ENCODE measurements at places on chromosomes 1 and 21.
A peak's percentile ranks its signal among the peaks of the same experiment; 100 is the strongest.

DNA sequence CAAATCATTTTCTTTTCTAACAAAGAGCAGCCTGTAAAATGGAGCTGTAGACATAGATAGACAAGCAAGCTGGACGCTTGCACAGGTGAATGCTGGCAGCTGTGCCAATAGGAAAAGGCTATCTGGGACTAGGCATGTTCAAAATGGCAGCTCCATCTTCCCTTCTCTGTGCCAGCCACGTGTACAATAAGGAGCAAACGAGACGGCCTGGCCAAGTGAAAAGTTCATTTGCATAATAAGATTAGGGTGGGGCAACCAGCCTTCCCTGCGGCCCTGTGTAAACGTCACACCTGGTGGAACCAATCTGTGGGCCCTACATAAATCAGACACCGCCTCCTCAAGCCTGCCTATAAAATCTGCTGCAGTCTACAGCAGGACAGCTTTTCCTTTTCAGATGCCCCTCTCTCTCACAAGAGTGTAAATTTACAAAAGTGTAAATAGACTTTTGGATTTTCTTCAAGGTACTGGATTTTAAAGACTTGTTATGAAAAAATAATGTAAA is 16.6 kb upstream of the EDEM3 start:
- DNase-seq, result no peak

DNA sequence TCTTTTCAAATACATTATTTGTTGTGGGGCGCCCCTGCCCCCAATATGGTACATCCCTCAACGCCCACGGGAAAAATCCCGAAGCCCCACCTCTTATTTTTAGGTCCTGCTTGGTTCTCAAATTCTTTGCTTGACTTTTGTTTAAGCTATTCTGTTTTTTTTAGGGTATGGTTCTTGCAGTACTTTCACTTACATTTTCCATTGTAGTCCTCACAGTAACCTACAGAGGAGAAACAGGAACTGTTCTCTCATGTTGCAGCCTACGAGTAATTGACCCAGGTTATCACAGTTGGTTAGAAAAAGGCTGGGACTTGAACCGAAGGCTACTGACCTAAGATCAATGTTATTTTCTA is 697 bp upstream of the C21orf91 start:
- DNase-seq, result peak; percentile 88

- no peak for DNase-seq
Observed at GRCh38 chr1:16905868-16906702, 10.3 kb downstream of the RNU1-2 start.

GRCh38 chr1:29062157-29062942 is 61.4 kb downstream of the TMEM200B start:
- no peak for DNase-seq

DNA sequence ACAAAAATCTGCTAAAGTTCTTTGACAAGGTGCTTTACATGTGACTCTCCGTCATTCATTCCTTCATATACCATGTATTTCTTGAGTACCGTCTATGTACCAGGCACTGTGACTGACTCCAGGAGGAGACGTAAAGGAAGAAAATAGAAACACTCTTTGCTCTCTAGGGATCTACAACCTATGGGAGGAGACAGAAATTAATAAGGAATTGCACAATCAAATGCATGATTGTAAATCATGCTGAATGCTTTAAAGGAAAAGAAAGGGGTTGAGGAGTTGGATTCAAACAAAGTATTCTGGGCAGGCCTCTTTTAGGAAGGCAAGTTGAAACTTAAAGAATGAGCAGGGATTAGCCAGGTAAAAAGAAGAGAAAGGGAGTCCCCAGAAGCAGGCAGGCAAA is 239.1 kb upstream of the FGGY start:
- no peak for DNase-seq

DNA sequence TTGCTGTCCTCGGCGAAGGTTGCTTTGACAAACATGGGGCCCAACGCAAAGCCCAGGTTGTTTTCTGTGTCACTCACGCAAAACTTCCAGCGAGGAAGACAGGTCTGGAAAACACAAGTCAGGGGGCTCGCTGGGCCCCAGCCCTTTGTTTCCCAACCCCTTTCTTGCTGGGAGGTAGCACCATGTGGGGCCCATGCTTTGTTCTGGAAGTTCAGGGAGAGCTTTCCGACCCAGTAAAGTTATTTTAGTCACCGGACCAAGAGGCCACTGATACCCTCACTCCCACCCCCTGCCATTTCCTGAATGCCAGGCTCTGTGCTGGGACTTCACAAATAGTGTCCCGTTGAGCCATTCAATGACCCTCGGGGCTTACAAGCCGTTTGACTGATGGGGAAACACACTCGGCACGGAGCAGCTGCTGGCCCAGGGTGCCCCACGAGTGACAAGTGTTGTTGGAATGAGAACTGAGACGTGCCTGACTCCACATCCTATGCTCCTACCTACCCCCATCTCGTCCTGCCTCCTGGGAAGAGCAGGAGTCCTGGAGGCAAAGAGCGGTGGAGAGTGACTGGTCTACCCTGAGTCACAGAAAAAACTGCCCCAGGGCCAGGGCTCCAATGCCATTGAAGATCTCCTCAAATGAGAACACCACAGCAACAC is 52.0 kb downstream of the ECE1 start:
- DNase-seq, result no peak

- peak; percentile 92 for DNase-seq
Observed at GRCh38 chr1:40770296-40771070, 13.1 kb upstream of the KCNQ4 start.

GRCh38 chr21:42388740-42389448 is 7.0 kb downstream of the TMPRSS3 start:
- no peak for DNase-seq

- DNase-seq, result no peak
Observed at GRCh38 chr1:55046871-55047270, 7.5 kb downstream of the PCSK9 start.

- DNase-seq, result peak; percentile 88
Observed at GRCh38 chr1:28602536-28603439, 10.7 kb downstream of the RAB42 start.

- peak; percentile 19 for DNase-seq
Observed at GRCh38 chr1:66750577-66750976, 1.7 kb upstream of the DYNLT5 start.

DNA sequence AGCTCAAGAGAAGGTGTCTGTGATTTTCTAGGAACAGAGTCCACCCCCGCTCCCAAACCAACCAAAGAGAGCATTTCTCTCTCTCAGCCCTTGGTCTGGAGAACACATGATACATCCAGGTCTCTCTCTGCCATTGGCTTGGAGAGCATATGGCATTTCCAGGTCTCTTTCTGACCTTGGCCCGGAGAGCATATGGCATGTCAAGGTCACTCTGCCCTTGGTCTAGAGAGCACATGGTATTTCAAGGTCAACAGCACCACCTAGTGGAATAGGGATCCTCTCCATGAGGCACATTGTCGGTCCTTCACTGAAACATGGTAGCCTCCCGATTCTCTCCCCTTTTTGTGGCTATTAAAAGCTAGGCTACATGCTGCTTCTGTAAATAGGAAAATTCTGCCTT is 437.7 kb upstream of the OLFM3 start:
- DNase-seq, result peak; percentile 33

GRCh38 chr1:216119600-216119999 is 303.6 kb downstream of the USH2A start:
- DNase-seq, result peak; percentile 63

DNA sequence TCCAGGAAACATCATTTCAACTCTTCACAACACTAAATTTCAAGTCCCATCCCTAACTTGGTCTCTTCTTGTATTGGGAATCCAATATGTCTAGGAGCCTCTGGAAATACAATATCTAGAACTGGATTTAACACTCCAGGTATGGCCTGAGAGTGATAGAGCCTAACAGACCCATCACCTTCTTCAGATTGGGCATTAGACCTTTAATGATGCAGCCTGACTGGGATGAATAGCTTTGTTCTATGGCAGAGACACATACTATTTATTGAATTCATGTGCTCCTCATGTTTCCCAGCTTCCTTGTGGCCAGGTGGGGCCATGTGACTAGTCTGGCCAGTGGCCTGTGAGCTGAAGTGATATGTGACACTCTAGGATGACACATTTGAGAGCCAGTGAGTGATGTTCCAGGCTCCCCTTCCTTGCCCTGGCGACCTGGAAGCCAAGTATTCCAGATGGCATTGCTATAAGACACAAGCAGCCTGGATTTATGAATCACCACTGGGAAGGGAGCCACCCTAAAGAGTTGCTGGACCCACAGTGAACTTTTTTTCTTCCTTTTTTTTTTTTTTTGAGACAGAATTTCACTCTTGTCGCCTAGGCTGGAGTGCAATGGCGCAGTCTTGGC is 31.0 kb upstream of the POU3F1 start:
- DNase-seq, result no peak

- no peak for DNase-seq
Observed at GRCh38 chr1:189609167-189609566, 868.5 kb downstream of the BRINP3 start.

- DNase-seq, result no peak
Observed at GRCh38 chr1:33244143-33244808, 12.0 kb upstream of the ZNF362 start.

DNA sequence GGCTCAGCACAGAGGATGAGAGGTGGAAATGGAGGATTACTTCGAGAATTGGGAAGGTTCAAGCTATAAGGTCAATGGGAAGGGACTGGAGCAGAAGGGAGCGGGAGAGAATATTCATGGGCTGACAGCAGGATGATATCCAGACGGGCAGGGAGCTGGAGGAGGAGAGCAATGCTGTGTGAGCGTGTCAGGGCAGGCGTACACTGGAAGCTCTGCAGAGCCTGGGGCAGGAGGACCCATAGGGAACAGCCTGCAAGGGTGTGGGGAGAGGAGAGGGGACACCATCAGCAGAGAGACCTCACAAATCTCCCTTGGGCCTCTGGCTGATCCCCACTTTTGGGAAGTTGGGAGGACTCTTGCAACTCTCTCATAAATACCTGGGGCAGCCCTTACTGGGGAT is 13.7 kb downstream of the CSF1 start:
- DNase-seq, result no peak

DNA sequence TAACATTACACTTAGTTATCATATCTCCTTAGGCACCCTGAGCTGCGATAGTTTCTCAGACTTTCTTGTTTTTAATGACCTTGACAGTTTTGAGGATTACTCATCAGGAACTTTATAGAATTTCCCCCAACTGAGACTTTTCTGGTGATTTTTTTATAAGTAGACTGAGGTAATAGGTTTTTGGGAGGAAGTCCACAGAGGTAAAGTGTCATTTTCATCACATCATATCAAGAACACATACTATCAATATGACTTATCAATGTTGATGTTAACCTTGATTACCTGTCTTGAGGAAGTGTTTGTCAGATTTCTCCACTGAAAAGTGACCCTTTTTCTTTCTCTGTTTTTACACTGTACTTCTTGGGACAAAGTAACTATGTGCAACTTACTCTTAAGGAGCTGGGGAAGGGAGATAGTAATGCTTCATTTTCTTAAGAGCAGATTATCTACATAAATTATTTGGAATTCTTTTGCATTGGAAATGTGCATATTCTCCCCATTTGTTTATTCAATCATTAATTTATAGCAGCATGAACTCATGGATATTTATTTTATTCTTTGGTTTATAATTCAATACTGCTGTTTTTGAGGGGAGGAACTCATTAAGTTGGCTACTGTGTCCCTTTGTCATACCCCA is 72.8 kb upstream of the HSD17B7 start:
- DNase-seq, result no peak

- no peak for DNase-seq
Observed at GRCh38 chr21:38879912-38880576, 74.3 kb downstream of the ETS2 start.

DNA sequence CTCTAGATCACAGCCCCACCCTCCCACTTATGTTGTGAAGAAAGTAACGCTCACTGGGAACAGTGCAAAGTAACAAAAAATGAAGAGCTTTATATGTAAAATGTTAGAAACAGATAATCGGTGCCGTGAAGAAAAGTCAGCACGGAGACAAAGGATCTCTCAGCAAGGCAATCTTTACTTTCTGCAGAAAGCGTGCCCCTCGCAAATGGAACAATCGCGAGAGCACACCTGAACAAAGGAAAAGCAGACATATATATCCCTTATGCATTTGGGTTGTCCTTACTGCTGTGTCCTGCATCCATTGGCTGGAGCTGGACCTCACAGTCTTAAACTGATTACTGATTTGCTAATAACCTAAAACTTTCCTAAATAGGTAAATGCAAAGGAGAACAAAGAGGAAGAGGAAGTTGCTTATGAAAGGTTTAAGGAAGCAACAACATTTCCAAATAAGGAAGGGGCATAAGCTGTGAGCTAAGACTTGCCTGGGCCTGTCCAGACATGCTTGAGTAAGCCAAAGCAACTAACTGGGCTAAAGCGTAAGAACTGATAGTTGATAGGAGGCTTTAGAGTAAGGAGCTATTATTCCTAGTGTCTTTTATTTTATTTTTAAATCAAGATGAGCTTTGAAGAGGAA is 89.7 kb downstream of the GTF2B start:
- peak; percentile 75 for DNase-seq

- DNase-seq, result no peak
Observed at GRCh38 chr1:98367426-98367825, 294.1 kb upstream of the SNX7 start.

- peak; percentile 5 for DNase-seq
Observed at GRCh38 chr1:70411360-70411844, 334 bp downstream of the CTH start.

- no peak for DNase-seq
Observed at GRCh38 chr1:10379676-10380075, 19.2 kb upstream of the PGD start.

DNA sequence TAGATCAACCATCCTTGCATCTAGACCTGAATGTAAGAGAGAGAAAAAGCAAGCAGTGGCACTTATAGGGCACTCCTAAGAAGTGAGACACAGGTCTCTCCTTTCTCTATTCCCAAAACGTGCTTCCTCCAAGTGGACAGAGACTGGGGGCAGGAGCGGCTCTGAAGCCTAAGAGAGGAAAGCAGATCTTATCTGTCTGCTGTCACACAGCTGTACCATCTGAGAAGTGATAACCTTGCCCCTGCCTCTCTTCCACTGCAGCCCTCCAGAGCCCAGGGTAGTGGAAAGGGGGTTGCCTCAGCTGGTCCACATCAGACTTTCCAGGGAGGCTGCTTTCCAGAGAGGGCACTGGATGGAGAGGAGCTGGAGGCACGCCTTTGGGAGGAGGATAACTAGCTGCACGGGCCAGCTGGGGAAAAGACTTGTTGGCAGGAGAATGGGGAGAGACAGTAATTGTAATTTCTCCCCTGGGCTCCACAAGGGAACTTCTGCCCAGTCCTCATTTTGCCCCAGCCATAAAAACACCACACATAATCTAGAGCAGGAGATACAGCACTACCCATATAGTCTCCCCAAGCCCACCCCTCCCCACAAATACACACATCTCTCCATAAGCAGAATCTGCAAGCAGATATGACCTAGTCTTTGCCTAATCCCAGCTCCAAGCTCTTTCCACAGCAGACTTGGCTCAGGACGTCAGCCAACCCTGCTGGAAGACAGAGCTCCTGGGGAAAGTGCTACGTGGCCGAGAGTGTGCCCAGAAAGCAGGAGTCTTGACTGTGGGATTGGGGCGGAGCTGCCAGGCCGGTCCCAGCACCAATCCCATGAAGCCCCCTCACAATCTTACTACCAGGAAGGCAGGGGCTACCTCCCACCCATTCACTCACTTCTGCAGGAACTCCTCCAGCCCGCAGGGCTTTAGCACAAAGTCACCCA is 31.2 kb downstream of the PIK3C2B start:
- DNase-seq, result no peak

All from Kasumi-1 (cell line).